CD4-positive, alpha-beta T cell (primary cell): ENCODE measurements at places on chromosomes 13 and 19. TPM values are rescaled to one million over a fixed set of nuclear protein-coding genes. Genes with fewer than 3 reads are reported as not detected.

Gene NOP53
- 1,154 TPM for total RNA-seq

Gene PCSK4
- 4.2 TPM for total RNA-seq

GRCh38 chr19:4781801-4782200 lies 9.7 kb upstream of the FEM1A start:
- DNase-seq, result no peak

DNA sequence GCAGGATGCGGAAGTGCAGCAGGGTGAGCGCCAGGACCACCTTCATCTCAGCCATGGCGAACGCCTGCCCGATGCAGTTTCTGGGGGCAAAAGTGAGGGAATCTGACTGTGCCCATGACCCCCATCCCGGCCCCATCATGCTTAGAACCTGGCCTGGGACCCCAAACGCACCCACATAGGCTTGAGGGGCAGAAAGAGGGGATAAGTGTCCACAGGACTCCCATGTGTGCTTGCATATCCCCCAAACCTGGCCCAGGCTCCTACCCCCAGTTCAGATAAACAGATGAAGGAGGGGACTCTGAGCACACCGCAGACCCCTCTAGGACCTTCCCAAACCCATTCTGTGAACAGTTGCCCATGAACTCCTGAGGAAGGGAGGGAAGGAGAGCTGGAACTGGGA lies 16.0 kb upstream of the CYP4F2 start:
- no peak for DNase-seq
